ENCODE measurements at places on chromosomes 16 and 17. TPM values are rescaled to one million over a fixed set of nuclear protein-coding genes. Genes with fewer than 3 reads are reported as not detected.

SERPINF2 gene
- 1.6 TPM for total RNA-seq

GINS2 gene
- 29.3 TPM for total RNA-seq

SLC13A2 gene
- total RNA-seq, result 0.06 TPM

MFSD11 gene
- 21.8 TPM for total RNA-seq

MT3 gene
- total RNA-seq, result not detected

MFAP4 gene
- not detected for total RNA-seq

ZSCAN10 gene
- total RNA-seq, result not detected

G6PC3 gene
- 174 TPM for total RNA-seq

CMTM1 gene
- total RNA-seq, result 1.8 TPM

NMT1 gene
- 171 TPM for total RNA-seq

PFAS gene
- 54.6 TPM for total RNA-seq

MT1G gene
- total RNA-seq, result not detected

MYH2 gene
- total RNA-seq, result not detected

GHDC gene
- 19.4 TPM for total RNA-seq

HAS3 gene
- total RNA-seq, result 45.9 TPM

YPEL3 gene
- 6.7 TPM for total RNA-seq

RHBDF1 gene
- total RNA-seq, result 29.1 TPM

CDRT15L2 gene
- total RNA-seq, result not detected

ST6GALNAC2 gene
- 0.52 TPM for total RNA-seq

PTX4 gene
- total RNA-seq, result not detected

RAPGEFL1 gene
- 2.4 TPM for total RNA-seq

CHST4 gene
- 0.08 TPM for total RNA-seq

AATF gene
- 139 TPM for total RNA-seq

CA4 gene
- not detected for total RNA-seq

TPSG1 gene
- total RNA-seq, result 0.10 TPM

ADPRM gene
- 7.0 TPM for total RNA-seq

CBFB gene
- total RNA-seq, result 50.4 TPM

CDH13 gene
- total RNA-seq, result 0.01 TPM

KRTAP2-3 gene
- 0.12 TPM for total RNA-seq

KRTAP4-9 gene
- not detected for total RNA-seq

LITAFD gene
- total RNA-seq, result not detected

GJD3 gene
- total RNA-seq, result 1.3 TPM

RHBDL1 gene
- total RNA-seq, result 1.4 TPM

RNU2-1 gene
- not detected for total RNA-seq

MYL11 gene
- not detected for total RNA-seq

TRPV2 gene
- 0.95 TPM for total RNA-seq

LGALS9B gene
- total RNA-seq, result not detected

KRTAP4-6 gene
- not detected for total RNA-seq

C16orf89 gene
- not detected for total RNA-seq

DNASE1L2 gene
- 1.3 TPM for total RNA-seq

SLC12A3 gene
- not detected for total RNA-seq

ITGB3 gene
- 5.4 TPM for total RNA-seq

WNT9B gene
- not detected for total RNA-seq

SLFN14 gene
- total RNA-seq, result not detected

GP1BA gene
- not detected for total RNA-seq

CCT6B gene
- total RNA-seq, result 1.9 TPM

PERCC1 gene
- total RNA-seq, result not detected

KRT28 gene
- total RNA-seq, result not detected

IRX6 gene
- not detected for total RNA-seq

GPRC5C gene
- total RNA-seq, result 81.9 TPM

TMEM92 gene
- 26.9 TPM for total RNA-seq

SLC38A8 gene
- not detected for total RNA-seq

KRT27 gene
- total RNA-seq, result not detected

TBC1D3E gene
- total RNA-seq, result not detected

Data from A549 treated with DMSO at 1 μM for 4 hours (cell line).